ENCODE measurements at places on chromosomes 1 and 21.

- no peak for DNase-seq
Measured at GRCh38 chr1:38179483-38179882, 132.9 kb upstream of the POU3F1 start.

- DNase-seq: no peak
Measured at GRCh38 chr1:10399444-10399941, 629 bp downstream of the PGD start.

DNA sequence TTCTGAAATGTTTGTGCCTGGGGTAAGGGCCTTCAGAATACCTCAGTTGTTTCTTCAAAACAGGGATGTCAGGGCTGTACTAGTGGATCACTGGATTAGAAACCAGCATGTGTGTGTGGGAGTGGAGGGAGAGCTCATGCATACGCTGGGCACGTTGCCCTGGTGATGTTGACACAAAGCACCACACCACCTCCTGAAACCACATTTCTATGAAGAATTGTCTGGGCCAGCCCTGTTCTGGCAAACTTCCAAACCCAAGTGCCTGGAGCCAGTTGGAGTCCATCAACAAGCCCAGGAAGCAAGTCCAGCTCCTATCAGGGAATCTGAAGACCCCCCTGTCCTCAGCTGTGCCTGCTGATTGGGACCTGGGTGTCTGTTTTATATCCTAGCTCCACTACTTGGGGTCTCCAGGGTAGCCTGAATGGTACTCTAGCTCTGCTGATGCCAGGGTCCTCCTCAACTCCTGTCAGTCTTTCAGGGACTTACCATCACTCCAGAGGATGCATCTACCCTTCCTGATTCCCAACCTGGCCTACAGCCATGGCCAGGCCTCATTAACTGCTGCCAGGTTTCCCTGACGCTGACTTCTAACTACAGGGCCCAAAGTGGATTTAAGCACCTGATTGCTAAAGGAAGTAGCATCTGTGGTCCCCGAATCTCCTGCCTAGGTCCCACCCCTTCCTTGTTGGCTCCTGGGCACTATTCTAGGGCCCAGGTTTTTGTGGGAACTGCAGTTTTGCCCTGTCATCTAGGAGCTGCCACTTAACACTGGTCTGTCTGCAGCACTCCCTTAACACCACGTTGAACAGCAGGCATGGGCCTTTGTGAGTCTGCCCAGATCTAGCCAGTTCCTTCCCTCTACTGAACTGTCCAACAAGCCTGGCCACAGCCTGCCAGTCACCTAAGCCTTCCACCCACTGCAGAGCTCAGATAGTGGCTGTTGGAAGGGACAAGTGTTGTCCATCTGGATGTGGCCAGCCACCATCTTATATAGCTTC, 45.5 kb downstream of the LPAR3 start:
- peak; percentile 92 for DNase-seq

GRCh38 chr1:205656236-205656635, 24.1 kb downstream of the SLC45A3 start:
- no peak for DNase-seq

GRCh38 chr1:210332233-210332632, 3.5 kb downstream of the HHAT start:
- DNase-seq: no peak

- no peak for DNase-seq
Measured at GRCh38 chr1:36562181-36562685, 79.5 kb upstream of the CSF3R start.

- no peak for DNase-seq
Measured at GRCh38 chr1:220689666-220690065, 497 bp upstream of the C1orf115 start.

DNA sequence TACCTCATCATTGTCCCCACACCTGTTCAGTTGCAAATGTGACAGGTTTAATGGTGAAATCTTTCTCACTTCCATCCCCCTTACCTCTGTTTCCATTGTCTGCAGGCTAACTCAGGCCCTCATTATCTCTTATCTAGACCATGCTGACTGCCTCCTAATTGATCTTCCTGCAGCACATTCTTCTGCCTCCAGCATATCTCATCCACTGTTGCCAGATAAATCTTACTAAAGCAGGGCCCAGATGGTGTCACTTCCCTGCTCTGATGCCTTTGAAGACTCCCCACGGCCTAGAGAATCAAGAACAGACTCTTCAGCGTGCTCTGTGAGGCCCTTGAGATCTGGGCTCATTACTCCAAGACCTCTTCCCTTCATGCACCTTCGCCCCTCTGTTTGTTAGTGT, 230.1 kb downstream of the DUSP10 start:
- DNase-seq: no peak

DNA sequence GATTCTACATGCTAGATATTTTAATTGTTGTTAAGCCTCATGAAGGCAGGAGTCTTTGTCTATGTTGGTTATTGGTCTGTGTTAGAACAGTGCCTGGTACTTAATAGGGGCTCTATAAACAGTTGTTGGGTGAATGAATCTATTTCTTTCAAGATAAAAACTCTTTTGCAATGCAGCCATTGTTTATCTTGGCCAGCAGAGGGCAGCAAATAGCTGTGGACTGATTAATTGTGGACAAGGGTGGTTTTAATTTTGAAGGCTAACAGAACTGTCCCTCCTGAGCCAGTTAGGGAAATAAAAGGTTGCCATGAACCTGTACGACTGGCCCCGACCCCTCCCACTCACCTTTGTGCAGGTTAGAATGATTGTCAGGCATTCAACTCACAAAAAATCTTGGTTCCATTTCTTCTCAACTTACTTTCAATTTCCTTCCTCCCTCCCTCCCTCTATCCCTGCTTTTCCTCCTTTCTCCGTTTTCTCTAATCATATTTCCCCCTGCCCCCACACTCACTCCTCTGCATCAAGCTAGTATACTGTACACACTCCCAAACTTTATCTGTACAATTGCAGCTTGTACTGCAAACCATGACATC, 66.3 kb upstream of the DIRAS3 start:
- no peak for DNase-seq

DNA sequence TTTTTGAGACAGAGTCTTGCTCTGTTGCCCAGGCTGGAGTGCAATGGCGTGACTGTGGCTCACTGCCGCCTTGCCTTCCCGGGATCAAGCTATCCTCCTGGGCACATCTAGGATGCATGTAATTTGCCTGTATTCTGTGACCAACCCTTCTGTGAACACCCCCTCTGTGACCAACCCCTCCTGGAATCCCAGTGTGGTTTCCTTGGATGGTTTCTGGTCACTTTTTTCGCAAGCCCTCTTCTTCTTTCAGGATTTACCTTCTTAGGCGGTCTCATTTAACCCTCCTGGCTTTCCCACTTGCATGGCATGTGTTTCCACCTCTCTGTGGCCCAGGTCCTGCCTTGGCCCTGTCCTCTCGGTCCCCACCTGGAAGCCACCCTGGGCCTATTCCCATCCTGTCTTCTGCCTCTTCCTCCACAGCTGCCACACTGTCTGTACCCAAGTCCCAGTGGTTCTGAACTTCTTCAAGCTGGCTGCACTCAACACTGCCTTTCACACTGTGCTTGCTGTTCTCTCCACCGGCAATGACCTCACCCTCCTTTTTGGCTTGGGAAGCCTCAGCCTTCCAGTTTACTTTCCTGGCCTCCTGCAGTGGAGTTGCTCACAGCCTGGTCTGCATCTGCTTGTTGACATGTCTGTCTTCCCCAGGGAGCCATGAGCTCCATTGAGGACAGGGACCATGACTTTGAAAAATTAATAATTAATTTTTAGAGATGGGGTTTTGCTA, 57.0 kb downstream of the DISC1 start:
- no peak for DNase-seq

GRCh38 chr1:203405703-203406438, 54.9 kb upstream of the FMOD start:
- DNase-seq: no peak

DNA sequence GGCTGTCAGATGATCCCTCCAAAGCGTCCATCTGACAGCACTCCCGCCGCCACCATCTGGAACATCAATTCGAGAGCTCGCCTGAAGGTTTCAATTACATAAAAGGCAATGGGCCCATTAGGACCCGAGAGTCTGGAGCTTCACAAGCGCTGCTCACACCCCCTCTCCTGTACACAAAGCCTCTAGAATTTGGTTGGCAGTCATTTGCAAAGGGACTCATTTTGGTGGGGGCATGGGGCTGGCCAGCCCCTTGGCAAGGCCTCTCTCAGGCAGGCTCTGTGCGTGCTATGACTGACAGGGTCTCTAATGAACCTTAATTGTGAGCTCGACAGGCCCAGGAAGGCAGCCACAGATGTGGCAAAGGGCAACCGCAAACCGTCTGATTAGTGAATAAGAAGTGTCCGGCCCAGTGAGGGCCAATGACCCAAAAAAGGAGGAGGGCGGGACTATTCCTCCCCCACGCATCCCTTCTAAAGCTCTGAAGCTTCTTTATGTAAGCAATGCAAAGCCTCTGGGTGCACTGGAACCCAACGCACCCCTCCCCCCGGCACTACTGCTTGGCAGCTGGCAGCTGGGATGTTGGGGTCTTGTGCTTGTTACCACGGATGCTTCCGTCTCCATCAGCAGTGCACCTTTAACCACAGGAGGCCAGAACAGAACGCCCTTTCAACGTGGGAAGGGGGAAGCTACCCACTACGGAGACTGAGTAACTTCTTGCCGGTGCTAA, 79.4 kb downstream of the CAPZB start:
- no peak for DNase-seq

- no peak for DNase-seq
Measured at GRCh38 chr1:12627296-12627695, 9.3 kb upstream of the DHRS3 start.

GRCh38 chr1:89556726-89557444, 32.3 kb downstream of the LRRC8B start:
- DNase-seq: no peak

DNA sequence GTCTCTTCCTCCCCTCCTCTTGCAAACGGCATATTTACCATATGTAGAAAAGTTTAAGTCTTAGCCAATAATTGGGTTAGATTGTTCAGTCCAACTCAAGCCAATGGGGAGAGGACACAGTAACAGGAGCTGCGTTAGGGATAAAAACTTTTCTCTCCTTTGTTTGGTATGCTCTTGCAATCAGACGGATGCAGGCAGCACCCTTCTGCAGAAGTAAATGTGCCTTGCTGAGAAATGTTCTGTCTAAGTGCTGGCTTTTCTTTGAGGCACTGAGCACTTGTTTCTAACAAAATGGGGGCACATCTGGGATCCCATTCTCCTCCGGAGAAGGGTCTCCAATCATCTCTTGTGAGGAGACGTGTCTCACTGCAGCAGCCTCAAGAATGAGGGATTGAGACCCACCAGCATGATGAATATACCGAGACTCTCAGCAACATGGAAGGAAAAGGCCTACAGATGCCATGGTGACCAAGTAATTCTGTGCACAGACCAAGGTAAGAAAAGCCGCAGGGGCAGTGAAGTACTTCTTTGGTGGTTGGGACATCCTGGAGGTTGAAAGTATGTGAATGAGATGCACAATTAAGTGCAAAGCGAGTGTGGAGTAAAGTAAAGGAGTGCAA, 20.7 kb upstream of the GNG4 start:
- DNase-seq: no peak

GRCh38 chr1:170594066-170594626, 62.2 kb downstream of the GORAB start:
- no peak for DNase-seq
